Suppressor macrophage treated with lipopolysaccharide for 4 hours (primary cell): ENCODE measurements at places on chromosomes 6 and 20.
A peak's percentile ranks its signal among the peaks of the same experiment; 100 is the strongest.

- no peak for DNase-seq
Observed at GRCh38 chr20:58987790-58988564, 6.9 kb downstream of the NELFCD start.

DNA sequence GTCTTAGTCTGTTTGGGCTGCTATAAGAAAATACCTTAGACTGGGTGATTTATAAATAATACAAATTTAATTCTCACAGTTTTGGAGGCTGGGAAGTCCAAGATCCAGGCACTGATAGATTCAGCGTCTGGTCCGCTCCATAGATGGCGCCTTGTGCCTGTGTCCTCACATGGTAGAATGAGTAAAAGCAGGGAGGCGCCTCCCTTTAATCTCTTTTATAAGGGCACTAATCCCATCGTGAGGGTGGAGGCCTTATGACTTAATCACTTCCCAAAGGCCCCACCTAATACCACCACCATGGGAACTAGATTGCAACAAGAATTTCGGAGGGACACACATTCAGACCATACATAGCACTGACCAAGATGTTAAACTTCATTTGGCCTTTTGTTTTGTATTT is 91.2 kb upstream of the TMEM181 start:
- no peak for DNase-seq

DNA sequence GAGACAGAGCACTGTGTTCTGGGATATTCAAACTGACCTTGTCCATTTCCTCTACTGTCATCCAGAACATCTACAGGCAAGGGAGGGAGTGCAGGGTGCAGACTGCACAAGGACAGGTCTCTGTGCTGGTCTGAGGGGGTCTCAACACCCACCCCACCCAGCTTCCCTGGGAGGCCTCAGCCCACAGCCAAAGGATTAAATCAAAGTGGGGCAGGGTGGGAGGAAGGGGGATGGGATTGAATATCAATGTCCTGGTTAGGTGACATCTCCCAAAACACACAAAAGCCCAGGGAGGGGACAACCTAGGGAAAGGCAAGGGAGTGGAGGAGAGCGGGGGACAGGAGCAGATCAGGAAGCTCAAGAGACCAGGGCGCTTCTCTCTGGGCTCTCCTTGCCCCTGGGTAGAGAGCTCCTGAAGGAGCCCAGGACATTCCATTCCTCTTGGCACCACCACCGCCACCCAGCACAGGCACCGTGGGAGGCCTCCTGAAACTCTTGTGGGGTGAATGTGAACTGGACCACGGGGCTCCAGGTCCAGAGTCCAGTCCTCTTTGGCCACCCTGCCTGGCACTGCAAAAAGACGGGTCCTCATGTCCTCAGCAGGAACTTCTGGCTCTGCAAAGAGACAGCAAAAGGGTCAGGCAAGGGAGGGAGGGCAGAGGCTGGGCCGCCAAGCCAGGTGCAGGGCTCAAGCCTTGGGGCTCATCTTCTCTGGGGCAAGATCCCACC is 73.9 kb downstream of the JPH2 start:
- no peak for DNase-seq

GRCh38 chr6:154404791-154405400 is 48.3 kb upstream of the IPCEF1 start:
- DNase-seq = no peak

GRCh38 chr6:53939830-53940229 is 145.0 kb downstream of the LRRC1 start:
- no peak for DNase-seq

GRCh38 chr6:8857160-8857559 is 421.8 kb upstream of the SLC35B3 start:
- no peak for DNase-seq

GRCh38 chr6:152351742-152352141 is 285.4 kb downstream of the SYNE1 start:
- no peak for DNase-seq

- DNase-seq = no peak
Observed at GRCh38 chr6:141301779-141302178, 830.9 kb upstream of the GJE1 start.

GRCh38 chr20:63165356-63166192 is 50.4 kb downstream of the YTHDF1 start:
- DNase-seq = no peak

- no peak for DNase-seq
Observed at GRCh38 chr6:169289257-169289618, 35.6 kb upstream of the THBS2 start.

DNA sequence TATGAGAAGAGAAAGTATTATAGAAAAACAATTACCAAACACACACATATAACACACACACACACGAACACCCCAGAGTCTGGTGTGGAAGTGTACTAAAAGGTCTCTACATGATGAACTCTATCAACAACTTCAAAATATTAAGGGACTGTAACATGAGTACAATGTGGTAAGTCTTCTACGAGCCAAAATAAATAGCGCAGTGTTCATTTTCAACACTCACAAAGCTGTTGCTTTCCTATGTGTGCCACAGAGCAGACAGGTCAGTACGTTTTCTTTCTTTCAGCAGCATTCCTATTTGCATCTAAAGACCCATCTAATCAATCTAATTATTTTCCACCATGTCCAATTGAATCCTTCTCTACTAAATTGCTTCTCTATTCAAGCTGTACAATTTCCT is 12.1 kb upstream of the CNKSR3 start:
- DNase-seq = no peak

DNA sequence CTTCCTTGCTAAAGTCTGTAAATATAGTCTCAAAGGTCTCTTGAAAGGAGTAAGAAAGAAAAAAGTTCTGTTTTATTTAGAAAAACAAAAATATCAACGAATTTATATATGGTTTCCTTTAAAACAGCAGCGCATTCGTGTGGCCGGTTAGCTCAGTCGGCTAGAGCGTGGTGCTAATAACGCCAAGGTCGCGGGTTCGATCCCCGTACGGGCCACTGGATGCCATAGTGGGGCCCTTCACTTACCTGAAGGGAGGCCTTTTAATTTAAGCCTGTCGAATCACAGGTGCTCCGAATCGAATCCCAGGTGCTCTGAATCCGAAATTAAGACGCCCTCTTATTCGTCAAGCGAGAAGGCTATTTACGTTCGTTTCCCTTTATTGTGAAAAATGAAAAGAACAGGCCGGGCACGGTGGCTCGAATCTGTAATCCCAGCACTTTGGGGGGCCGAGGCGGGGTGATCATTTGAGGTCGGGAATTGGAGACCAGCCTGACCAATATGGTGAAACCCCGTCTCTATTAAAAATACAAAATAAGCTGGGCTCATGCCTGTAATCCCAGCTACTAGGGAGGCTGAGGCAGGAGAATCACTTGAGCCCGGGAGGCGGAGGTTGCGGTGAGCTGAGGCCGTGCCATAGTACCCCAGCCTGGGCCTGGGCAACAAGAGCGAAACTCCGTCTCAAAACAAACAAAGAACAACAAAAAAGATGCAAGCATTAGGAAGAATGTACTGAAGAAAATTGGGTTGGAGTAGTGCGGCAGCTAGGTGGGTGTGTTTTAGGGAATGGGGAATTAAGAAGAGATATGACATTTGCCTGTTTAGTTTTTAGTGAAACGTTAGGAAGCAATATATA is 195.8 kb upstream of the ZNF184 start:
- peak; percentile 50 for DNase-seq

- no peak for DNase-seq
Observed at GRCh38 chr20:8631271-8631670, 437.6 kb upstream of the PLCB4 start.

DNA sequence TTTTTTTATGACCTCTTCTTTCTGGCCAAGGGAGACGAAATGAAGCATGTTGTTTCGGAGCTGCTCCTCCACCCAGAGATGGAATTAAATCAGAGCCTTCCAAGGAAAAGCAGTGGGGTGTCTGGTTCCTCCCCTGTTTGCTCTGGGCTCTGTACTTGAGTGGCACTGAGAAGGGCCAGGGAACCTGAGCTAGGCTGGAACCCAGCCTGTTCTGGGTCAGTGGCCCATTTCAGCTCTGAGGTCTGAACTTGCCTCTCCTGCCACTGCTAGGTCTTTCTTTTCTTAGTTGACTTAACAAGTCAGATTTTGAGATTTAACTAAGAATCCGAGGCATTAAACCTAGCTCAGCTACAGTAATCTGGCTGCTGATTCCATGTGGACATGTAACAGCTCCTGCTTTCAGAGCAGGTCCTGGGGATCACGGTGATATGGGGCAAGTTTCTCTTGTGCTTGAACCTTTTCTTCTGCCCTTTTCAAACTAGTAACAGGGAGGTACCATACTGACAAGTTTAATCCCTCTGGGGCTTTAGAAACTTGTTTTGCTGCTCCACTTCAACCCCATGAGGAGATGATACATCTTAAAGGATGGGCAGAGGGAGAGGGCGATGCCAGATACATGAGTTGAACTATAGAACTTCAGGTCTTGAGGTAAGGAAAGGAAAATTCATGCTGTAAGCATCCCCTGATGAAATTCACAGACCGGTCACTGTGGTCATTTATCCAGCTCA is 101.1 kb downstream of the SLC24A3 start:
- DNase-seq = no peak

DNA sequence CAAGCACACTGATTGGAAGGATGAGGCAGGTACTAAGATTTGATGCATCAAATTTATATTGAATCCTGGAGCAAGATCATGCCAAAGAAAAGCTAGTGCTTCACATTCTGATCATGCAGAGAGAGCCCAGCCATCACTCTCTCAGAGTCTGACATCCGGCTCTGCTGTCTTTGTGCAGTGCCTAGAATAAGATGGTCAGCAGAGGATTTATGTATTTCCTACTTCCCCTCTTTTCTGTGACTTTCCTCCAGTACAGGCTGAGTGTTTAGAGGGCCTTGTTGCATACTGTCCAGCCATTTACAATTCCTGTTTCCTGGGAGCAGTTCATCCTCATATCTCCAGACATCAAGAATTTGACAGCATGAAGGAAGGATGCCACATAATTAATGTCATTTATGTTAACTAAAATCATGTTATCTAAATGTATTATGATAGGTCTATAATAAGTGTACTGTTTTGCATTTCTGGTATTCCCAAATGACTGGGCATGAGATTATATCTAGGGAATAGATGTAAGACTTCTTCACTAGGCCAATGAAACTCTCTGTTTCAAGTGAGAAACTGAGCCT is 167.6 kb downstream of the EPM2A start:
- DNase-seq = no peak

- DNase-seq = no peak
Observed at GRCh38 chr6:12419631-12420272, 129.6 kb downstream of the EDN1 start.

- DNase-seq = no peak
Observed at GRCh38 chr6:1629316-1629715, 19.6 kb downstream of the FOXC1 start.

DNA sequence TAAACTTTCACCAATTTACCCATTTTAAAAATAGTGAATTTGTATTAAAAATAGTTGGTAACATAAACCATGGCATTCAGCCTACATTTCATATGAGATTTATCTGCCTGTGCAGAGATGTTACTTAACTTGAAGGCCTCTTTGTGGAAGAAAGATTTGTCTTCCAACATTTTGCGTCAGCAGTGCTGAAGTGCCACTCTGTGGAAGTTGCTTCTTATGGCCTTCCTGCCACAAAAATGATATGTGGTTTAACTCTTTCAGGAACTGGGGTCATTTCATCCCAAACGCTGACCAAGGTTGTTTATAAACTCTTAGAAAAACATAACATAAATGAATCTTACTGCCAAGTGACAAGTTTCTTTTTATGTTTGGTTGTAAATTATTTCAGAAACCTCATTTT is 246.8 kb downstream of the ARID1B start:
- DNase-seq = peak; percentile 26

GRCh38 chr20:34066476-34067090 is 45.5 kb downstream of the EIF2S2 start:
- no peak for DNase-seq

DNA sequence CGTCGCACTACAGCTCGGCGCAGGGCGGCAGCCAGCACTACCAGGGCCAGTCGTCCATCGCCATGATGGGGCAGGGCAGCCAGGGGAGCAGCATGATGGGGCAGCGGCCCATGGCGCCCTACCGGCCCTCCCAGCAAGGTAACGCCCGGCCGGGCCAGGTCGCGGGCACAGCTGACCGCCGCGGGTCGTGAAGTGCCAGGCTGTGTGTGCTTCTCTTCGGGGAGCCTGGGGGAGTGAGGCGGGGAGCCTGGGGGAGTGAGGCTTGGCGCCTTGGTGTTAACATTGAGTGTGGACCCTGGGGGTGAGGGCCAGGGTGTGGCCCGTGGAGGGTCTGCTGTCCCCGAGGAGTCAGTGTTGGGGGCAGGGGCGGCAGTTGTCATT is 19.4 kb upstream of the MTG2 start:
- DNase-seq = no peak

DNA sequence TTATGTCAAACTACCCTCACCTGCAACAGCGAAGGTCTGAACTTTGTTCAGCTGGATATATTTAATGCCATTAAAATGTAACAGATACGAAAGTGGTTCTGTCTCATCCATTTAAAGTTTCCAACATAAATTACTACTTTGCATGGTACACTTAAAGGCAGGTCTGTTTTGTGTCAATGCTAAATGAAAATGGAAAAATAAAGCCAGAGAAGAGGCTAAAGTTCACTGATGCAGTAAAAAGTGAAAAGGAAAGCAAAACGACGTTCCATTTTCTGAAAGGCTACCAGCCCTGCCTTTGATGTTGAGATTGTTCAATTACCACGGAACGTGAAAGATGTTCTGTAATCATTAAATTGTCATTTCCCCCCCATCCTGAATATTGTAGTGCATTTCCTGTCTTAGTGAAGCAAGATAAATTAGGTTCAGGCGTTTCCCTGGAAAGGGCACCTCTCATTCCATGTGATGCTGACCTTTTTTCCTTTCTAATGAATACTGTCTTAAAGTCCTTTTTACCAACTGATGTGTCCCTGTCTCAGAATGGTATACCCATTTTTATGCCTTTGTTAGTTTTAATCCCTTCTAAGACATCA is 334.7 kb upstream of the JAG1 start:
- DNase-seq = no peak

GRCh38 chr6:157246048-157246630 is 77.2 kb downstream of the TMEM242 start:
- no peak for DNase-seq

- no peak for DNase-seq
Observed at GRCh38 chr20:60024245-60024644, 66.0 kb downstream of the CDH26 start.

DNA sequence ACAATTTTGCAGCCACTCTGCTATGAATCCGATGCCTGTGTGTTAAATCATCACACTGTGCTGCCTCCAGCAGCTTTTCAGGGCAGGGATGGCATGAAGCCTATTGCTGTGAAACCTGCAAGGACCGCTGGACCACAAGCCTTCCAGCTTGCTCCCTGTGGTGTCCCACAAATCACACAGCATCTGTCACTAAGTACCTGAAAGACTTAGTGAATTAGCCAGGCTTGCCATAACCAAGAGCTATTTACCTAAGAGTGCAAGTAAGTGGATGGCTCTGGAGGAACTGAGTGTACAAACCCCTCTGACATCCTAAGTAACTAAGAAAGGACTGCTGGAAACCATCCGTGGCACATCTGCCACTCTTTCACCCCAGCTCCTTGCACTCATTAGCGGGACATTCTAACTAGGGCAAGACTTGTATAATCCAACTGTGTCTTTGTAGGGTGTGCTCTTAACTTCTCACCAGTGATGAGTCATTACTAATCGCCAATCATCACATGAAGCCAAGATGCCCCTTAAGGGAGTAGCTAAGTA is 34.7 kb downstream of the FOXQ1 start:
- DNase-seq = no peak

GRCh38 chr6:20542927-20543602 is 8.8 kb downstream of the CDKAL1 start:
- DNase-seq = no peak
